ENCODE measurements at places on chromosomes 12 and 14. TPM values are rescaled to one million over a fixed set of nuclear protein-coding genes. Genes with fewer than 3 reads are reported as not detected.

Gene NFKBIA
- total RNA-seq, result 83.7 TPM

Gene PPP1R1A
- total RNA-seq, result not detected

Gene CAND1
- 126 TPM for total RNA-seq

Gene PKP2
- 84.4 TPM for total RNA-seq

Gene HCAR2
- total RNA-seq, result 2.2 TPM

Gene IQSEC3
- total RNA-seq, result not detected

Gene HHIPL1
- 0.46 TPM for total RNA-seq

Gene FAM181A
- not detected for total RNA-seq

Gene NPAS3
- total RNA-seq, result not detected

Gene HOTAIR
- 6.9 TPM for total RNA-seq

Gene KRT81
- not detected for total RNA-seq

Gene IRAK4
- total RNA-seq, result 10.8 TPM

Gene PLA2G1B
- not detected for total RNA-seq

Gene LMNTD1
- not detected for total RNA-seq

Gene TAS2R13
- total RNA-seq, result 0.18 TPM

Gene ATN1
- 15.0 TPM for total RNA-seq

Gene TSPAN11
- not detected for total RNA-seq

Gene AQP2
- not detected for total RNA-seq

Gene PTPRR
- total RNA-seq, result 0.14 TPM

Gene OR6C6
- not detected for total RNA-seq

Gene EIF4B
- total RNA-seq, result 349 TPM

Measured in foreskin keratinocyte (primary cell).